ENCODE measurements at places on chromosomes 3 and 15.

DNA sequence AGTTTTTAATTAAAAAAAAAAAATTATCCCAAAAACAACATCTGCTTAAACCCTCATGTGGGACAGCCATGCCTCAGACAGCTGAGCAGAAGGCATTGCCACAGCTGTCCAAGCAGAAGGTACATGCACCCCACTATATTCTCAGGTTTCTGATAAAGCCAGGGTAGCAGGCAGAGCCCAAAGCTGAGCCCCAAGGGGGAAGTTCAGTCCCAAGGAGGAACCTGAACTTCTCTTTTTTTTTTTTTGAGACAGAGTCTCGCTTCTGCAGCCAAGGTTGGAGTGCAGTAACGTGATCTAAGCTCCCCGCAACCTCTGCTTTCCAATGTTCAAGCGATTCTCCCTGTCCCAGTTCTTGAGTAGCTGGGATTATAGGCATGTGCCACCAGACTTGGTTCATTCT, 33.2 kb downstream of the MKRN2 start:
- DNase-seq = no peak

GRCh38 chr3:165814380-165814779, 22.8 kb downstream of the BCHE start:
- no peak for DNase-seq

GRCh38 chr3:152272771-152273242, 4.1 kb downstream of the MBNL1 start:
- no peak for DNase-seq

DNA sequence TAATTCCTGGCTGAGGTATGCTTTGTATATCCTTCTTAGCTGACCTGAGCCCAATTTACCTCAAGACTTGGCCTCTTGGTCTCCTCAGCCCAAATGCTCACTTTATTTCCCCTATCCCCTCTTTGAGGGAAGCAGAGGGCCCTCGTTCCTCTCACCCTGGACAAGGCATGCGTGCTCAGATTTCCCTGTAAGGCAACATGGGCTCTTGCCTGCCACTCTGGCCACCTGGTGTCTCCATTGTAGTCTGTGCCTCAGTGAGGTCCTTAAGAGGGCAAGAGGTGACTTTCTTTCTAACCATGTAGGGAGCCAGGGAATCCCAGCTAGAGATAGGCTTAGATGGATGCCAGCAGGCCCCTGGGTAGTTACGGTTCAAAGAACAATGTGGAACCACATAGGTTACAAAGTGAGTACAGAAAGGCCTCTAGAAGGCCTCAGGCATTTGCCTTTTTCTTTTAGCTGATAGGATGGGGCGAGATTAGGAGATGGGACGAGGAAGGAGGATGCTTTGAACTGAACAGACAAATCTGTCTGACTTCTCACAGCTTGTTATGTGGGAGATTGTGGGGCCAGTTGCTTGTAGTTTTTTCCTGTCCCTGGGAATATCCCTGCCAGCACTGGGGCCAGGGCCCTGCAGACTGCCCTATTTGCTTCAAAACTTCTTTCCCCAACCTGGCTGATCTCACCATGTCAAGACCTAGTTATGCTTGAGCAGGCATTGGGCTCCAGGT, 1.1 kb upstream of the INTS14 start:
- DNase-seq = no peak

DNA sequence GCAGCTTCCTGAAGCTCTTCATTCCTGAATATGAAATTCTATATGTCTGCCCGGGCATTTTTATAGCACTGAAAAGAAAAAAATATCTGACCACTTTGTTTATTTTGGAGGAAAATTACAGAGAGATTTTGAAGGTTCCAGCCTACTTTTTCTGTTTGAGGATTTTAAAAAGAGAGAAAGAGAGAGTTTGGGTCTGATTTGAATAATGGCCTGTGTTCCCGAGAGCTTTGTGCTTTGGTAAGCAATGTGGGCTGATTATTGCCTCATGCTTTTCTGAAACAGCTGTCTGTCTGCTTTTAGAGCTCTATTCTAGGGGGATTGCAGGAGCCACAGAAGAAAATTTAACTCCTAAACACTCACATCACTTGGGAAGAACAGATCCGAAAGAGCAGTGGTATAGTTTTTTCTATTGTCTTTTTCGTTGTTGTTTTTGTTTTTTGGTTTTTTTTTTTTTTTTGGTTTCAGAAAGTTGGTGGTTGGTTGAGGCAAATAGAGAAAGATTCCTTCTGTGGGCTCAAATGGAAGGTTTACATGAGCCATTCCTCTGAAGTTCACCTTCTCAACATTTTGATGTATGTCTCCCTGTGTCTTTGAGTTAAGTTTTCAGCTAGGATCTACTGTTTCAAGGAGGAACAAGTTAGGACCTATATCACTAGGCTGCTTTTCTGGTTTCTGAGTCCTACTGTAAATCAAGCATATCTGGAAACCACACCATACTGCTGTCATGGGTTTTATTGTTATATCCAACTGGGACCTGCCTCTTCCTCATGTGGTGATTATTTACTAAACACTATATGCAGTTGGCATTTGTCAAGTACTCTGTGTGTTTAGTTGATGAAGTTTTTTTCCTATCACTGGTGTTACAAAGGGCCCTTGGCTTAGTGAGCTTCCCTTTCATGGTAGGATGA, 178.9 kb downstream of the KCNMB2 start:
- no peak for DNase-seq

- DNase-seq = no peak
Observed at GRCh38 chr15:47640079-47640478, 77.2 kb upstream of the SEMA6D start.

GRCh38 chr3:61561374-61562041, at the start of gene PTPRG:
Gene PTPRG (plus strand): TSS chr3:61561571. CDS start chr3:61562288, 717 bp downstream.
- no peak for DNase-seq

DNA sequence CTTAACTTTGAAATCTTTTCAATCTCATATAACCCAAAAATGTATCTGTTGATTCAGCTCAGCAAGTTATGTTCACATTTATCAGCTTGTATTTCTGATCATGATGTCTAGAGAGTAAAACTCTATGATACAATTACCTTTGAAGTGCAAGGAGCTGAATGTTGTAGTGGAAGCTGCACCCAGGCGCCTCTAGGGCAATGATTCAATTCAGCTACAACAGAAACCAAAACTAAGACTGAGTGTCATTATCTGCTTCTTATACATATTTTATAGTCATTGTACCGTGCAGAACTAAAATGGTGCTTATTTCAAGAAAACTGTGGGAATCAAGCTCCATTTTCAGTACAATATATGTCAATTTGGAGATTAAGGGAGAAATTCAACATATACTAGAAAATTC, 1237.5 kb downstream of the ZPLD1 start:
- DNase-seq = no peak

DNA sequence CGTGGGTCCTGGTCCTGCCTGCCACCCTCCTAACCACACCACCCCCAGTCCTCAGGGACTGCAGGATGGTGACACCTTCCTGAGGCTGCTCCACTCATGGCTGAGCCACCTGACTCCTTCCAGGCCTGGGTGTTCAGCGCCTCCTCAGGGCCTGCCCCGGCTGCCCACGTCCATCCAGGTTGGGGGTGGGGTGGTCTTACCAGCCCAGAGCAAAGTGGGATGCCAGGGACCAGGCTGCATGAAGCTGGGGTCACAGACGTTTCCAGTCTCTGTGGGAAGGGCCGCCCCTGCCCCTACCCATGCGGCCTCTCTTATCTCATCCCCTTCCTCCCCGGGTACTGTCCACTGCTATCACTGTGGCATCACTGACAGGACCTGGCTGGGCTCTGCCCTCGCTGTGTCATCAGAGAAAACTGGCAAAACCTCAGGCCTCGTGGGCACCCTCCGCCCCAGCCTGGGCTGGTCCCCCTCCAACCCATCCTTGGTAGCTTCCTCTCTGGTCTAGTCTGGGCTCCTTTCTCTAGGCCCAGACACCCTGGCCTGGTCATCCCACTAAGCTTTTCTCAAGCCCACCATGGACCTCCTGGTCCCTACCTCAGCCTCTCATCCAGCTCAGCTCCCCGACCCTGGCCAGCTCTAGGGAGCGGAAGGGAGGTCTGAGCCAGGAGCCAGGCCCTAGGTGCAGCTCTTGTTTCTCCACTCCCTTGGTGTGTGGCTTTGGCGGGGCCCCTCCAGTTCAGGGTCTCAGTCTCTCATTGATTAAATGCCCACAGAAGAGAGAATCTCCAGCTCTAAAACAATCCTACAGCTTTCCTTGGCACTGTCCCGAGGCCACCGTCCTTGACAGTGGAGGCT, 32.9 kb downstream of the WNT7A start:
- no peak for DNase-seq

DNA sequence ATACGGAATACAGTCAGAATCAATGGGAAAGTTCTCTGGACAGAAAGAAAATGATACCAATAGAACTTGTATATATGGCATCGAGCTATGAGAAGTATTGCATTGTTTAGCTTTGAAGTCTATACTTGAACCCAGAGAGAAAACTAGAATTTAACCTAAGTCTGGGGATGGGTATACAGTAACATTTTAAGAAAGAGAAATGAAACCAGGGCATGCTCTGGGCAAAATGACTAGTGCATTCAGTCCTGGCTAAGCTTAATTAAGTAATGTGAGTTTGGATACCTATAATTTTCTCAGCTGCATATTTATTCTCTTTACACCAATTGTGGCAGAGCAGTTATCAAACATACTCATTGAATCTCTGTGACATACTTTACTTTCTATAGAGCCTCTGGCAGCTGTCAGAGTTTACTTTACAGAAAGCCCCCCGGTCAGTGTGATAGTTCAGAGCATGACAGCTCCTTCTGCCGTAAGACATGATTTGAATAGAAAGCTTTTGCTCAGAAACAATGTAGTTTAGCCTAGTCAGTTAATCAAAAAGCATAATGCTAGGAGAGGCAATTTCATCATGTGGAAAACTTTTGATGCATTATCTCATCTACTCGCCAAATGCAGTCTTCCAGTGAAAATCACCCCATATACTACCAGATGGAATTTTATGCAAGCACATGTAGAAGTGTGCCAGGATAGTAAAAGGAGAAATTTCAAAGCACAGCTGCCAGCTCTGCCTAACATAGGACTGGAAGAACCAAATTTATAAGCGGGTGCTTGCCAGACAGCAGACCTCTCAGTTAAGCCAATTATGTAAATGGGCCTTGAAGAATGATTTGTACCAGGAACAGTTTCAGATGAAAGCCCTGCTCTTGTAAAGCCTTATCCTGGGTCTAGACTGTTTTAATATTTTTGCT, 40.7 kb downstream of the OXSM start:
- DNase-seq = no peak

DNA sequence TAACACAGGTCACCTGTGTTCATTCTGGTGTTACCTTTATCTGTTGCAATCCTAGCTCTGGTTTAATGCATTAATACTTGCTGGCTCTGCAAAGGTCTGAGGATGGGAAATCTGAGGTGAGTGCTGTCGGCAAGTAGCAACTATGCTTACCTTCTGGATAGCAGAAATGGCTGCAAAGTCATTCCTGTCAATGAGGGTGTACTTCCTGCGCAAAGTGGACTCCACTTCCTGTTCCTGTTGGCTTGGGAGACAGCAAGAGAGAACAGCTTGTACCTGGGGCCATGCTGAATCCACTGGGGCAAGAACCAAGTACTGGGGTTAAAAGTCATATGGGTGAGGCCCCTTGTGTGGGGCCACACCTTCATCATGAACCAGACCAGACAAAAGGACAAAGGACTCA, 37.3 kb downstream of the KIF9 start:
- no peak for DNase-seq

GRCh38 chr15:40050788-40051470, 11.9 kb upstream of the SRP14 start:
- peak; percentile 36 for DNase-seq

DNA sequence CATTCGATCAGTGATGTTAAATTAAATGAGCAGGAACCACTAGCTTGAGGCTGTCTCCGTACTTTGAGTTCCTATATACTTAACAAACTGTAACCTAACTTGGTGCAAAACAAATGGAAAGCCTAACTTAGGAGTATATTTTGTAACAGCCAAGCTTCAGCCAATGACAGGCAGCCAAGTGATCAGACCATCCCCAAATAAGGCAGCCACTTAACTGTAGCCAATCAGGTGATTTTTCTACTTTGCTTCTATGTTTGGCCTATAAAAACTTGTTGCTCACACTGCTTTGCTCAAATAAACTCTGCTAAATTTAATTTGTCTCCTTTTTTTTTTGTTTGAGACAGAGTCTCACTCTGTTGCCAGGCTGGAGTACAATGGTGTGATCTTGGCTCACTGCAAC, 19.3 kb upstream of the ZNF770 start:
- no peak for DNase-seq

DNA sequence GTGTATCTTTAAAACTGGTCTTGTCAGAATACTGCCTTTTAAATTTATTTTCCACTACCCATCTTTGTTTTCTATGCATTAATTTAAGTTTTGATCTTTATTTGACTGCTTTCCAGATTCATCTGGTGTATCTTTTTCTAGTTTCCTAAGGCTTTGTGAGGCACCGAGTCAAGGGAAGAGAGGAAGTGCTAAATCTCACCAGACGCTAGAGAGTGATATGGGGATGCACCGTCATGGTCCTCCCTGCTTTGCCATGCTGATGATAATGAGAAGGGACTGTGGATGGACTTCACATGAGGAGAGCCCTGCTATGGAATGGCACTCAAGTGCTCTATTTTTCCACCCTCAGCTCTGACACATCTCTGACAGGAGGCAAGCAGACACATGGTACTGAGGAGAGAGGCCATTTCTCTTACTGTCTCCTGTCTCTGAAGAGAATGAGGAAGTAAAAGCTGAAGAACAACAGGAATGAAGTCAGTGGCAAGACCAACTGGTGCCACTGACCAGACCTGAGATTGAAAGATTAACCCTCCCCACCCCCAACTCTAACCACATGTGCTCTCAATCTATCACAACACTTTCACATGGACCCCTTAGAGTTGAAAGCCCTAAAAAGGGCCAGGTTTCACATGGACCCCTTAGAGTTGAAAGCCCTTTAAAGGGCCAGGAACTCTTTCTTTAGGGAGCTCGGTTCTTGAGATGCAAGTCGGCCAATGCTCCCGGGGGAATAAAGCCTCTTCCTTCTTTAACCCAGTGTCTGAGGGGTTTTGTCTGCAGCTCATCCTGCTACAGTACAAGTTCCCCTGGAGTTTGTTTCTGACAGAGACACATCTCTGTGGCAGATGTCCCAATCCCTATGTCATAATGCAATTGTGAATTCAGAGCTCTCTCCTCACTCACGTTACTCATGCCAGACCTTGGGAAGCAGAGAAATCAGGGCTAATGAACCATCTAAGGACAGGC, at the start of gene IQCF2:
IQCF2 (plus strand) TSS at position 913 of the 963 bp plus-strand sequence. CDS start 52 bp downstream, outside the sequence.
- no peak for DNase-seq

DNA sequence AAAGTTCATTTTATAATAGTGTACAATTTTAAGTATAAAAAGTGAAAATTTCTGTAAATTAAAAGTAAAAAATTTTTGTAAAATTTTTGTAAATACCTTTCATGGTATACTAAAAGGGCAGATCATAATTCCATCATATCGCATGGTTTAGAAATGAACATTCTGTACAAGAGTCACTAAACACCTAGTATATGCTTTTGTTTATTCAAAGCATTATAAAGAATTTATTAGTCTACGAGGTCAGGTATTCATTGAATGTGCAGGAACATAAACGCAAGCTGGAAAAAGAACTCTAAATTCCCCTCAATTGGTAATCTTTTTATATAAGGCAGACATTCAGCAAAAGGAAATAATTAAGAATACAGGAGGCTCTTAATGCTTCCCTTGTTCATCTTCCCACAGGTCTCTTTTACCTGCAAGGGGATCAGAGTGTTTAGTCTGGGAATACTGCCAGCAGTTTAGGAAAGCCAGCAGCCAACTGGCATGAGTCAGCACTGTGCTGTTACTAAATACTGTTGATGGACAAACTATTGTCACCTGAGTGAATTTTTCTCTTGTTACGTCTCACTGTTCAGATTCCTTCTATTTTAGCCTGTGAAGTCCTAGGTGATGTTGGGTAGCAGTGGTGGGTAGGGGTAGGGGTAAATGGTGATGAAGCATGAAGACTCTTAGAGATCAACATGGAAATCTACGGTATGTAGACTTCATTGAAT, 70.1 kb downstream of the UQCC5 start:
- no peak for DNase-seq

GRCh38 chr15:36798366-36798765, 218.9 kb downstream of the CDIN1 start:
- no peak for DNase-seq
